Endothelial cell (in vitro differentiated cells): ENCODE measurements at places on chromosomes 5 and 9. TPM values are rescaled to one million over a fixed set of nuclear protein-coding genes. Genes with fewer than 3 reads are reported as not detected.

The SMIM33 gene
- total RNA-seq = not detected

The ITK gene
- not detected for total RNA-seq

The CMYA5 gene
- 0.36 TPM for total RNA-seq

The SLC4A9 gene
- total RNA-seq = 0.23 TPM

The ANKH gene
- 61.8 TPM for total RNA-seq

The ANKRD31 gene
- 0.05 TPM for total RNA-seq

The AQP7 gene
- total RNA-seq = 0.64 TPM

The WHRN gene
- 4.1 TPM for total RNA-seq

The SLC45A2 gene
- 0.15 TPM for total RNA-seq

The MAST4 gene
- 112 TPM for total RNA-seq

The GARIN3 gene
- not detected for total RNA-seq

The SLIT3 gene
- 3.2 TPM for total RNA-seq

The MFAP3 gene
- 42.7 TPM for total RNA-seq

The BTNL8 gene
- total RNA-seq = 0.59 TPM

The NMUR2 gene
- total RNA-seq = not detected

The IFNA2 gene
- total RNA-seq = not detected

The BARHL1 gene
- total RNA-seq = 2.4 TPM

The C5orf58 gene
- 0.28 TPM for total RNA-seq

The FCN2 gene
- not detected for total RNA-seq

The C9orf50 gene
- total RNA-seq = not detected

The CAPSL gene
- total RNA-seq = not detected

The PCDHGC3 gene
- total RNA-seq = 68.2 TPM

The PAPPA gene
- 1.4 TPM for total RNA-seq

The MCC gene
- 22.7 TPM for total RNA-seq

The HACD4 gene
- total RNA-seq = 5.7 TPM

The SGCD gene
- total RNA-seq = 1.2 TPM

The ZCCHC7 gene
- total RNA-seq = 12.0 TPM

The STK32A gene
- 0.87 TPM for total RNA-seq

The JAK2 gene
- 9.4 TPM for total RNA-seq

The SLC34A1 gene
- not detected for total RNA-seq

The TMOD1 gene
- 0.41 TPM for total RNA-seq

The FST gene
- 3.3 TPM for total RNA-seq
